WTC11 (cell line): ENCODE measurements at places on chromosomes 12 and 14. TPM values are rescaled to one million over a fixed set of nuclear protein-coding genes. Genes with fewer than 3 reads are reported as not detected.
A peak's percentile ranks its signal among the peaks of the same experiment; 100 is the strongest.

Gene CLEC7A
- total RNA-seq: 0.09 to 0.92 TPM (median 0.48 TPM) in 3 replicates

Gene LMNTD1
- not detected in 3 replicates for total RNA-seq

Gene SLC38A4
- 6.1 to 12.6 TPM (median 12.1 TPM) in 3 replicates for total RNA-seq

Gene CMTM5
- total RNA-seq: 0.24 to 0.41 TPM (median 0.39 TPM) in 3 replicates

Gene LRTM2
- total RNA-seq: 0.30 to 0.66 TPM (median 0.34 TPM) in 3 replicates

Gene TMEM30B
- total RNA-seq: 17.2 to 18.0 TPM (median 17.8 TPM) in 3 replicates

Gene DNAI7
- total RNA-seq: 0.25 TPM in 1 of 3 replicates, not detected in the others

Gene FGF23
- total RNA-seq: 0.24 to 0.82 TPM (median 0.60 TPM) in 3 replicates

Gene ASPG
- 3.4 to 3.8 TPM (median 3.5 TPM) in 3 replicates for total RNA-seq

Gene CLMN
- total RNA-seq: 10.4 to 12.2 TPM (median 10.8 TPM) in 3 replicates

Gene NPAS3
- total RNA-seq: 1.8 to 3.2 TPM (median 1.8 TPM) in 3 replicates

Gene SLC15A4
- total RNA-seq: 5.6 to 6.4 TPM (median 5.8 TPM) in 3 replicates

Gene GPD1
- 0.39 to 0.77 TPM (median 0.62 TPM) in 3 replicates for total RNA-seq

DNA sequence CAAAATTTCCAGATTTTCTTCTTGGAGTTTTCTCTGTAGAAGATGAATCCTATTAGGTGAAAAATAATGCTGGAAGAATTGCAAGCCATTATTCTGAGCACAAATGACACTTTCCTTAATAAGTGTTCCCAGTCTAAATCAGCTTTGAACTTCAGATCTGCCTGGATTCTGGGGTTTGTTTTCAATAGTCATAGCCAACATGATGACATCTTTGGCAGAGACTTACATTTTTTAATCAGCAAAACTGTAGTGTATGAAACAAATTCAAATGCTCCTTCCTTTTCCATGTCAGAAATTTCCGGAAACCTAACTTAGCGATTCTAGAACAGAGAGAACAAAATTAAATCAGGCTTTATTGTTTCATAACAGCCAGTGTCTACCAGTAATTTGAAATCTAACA, 88.5 kb downstream of the TSPAN8 start:
- no peak for DNase-seq

GRCh38 chr14:100221533-100222223, 17.3 kb upstream of the YY1 start:
- DNase-seq: peak; percentile 57

DNA sequence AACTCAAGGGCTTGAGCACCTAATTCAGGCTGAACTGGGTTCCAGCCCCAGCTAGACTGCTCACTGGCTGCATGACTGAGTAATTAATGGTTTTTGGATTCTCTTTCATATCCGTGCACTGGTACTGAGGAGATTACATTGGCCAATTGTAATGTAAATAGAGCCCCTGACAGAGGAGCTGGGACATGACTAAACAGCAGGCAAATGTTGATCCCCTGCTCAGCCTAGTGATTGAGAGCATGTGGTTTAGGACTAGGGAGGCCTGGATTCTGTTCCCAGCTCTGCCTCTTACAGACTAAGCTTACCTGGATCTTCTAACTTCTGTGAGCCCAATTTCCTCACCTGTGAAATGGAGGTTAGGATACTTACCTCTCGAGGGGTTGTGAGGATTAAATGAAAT, 204.3 kb downstream of the ESR2 start:
- DNase-seq: peak; percentile 25

- DNase-seq: no peak
Observed at GRCh38 chr12:39777465-39777864, 157.9 kb upstream of the ABCD2 start.

- DNase-seq: no peak
Observed at GRCh38 chr14:95835121-95835730, 41.4 kb upstream of the TUNAR start.

DNA sequence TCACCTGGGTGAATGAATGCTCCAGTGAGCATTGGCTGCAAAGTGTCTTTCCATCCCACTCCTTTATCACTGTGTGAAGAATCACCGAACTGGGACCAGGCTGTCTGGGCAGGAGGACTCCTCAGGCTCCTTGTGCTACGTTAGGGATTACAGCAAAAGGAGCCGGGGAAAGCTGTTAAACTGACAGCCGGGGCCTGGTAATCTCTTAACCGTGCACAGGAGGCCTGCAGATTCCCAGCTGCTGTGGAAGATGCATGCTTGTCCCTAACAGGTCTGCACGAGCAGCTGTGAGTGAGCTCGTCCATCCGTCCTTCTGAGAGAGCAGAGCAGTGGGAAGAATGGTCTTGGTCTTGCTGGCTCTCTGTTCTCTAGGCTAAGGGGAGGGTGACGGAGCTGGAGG, 231.5 kb downstream of the AACS start:
- DNase-seq: no peak

- no peak for DNase-seq
Observed at GRCh38 chr12:27359578-27360340, 27.1 kb downstream of the BMAL2 start.

DNA sequence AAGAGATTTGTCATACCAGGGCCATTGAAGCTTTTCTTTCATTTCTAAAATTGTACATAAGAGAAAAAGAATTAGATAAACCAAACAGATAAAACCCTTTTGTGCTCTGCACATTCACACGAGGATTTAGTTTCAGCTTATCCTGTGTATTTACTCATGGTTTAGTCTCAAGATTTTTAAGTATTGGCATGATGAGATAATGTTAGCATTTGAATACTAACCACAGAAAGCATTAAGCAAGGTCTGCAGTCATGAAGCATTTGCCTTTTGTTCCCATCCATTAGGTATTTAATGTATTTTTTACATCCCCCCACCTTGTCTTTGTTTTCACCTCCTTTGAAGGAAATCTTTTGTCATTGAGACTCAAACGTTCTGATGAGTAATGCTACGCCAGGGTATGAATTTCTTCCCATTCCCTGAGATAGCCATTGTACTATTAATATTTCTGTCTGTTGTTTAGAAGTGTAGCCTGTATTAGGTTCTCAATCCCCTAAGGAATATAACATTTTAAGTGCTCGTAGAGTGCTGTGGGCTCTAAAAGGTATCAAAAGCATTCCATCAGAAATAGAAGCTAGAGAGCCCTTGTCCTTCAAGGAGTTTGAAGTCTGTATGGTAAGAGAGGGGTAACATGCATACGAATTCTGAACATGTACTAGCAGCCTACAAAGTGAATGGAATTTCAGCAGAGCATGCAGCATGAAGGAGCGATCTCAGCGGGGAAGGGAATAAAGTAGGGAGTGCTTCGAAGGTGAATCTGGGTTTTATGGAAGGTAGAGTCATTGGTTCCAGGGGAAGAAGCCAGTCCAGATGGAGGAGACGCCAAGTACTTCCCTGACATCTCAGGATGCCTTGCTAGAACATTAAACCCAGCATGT, 22.3 kb downstream of the CRADD start:
- DNase-seq: no peak

- no peak for DNase-seq
Observed at GRCh38 chr12:89357297-89357730, 5.0 kb upstream of the DUSP6 start.

DNA sequence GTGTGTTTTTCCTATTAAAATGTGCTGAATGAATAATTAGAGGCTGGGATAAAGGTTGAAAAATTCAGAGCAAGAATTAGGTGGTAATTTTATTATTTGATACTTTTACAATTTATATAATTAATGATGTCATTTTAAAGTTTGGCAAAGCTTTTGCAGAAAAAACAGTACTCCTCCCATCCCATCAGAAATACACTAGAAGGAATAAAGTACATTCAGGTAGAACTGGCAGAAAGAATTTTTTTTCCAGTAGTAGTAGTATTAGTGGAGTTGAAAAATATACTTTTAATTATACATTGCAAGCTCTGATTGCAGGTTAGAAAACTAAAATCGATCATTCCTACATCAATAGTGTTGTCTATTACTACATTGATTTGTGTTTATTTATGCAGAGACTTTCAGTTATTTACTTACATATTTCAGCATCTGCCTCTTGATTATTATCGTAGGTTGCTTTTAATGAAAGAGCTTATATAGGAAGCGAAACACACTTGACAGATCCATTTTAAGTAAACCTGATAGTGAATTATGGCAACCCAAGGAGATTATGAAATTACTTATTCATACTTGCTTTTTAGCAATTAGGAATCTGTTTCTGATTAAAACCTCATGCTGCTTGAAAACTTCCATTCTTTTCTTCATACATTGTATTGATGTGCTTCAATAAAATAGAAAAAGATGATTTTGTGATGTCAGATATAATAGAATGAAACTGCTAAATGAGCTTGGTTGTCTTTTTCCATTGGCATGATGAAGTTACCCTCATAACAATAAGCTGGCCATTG, 10.1 kb downstream of the FOXG1 start:
- DNase-seq: no peak

GRCh38 chr12:15858353-15858752, 23.8 kb upstream of the STRAP start:
- no peak for DNase-seq

GRCh38 chr12:54401119-54401518, 16.6 kb upstream of the ZNF385A start:
- no peak for DNase-seq

- peak; percentile 50 for DNase-seq
Observed at GRCh38 chr12:56029666-56030293, 8.9 kb downstream of the IKZF4 start.

DNA sequence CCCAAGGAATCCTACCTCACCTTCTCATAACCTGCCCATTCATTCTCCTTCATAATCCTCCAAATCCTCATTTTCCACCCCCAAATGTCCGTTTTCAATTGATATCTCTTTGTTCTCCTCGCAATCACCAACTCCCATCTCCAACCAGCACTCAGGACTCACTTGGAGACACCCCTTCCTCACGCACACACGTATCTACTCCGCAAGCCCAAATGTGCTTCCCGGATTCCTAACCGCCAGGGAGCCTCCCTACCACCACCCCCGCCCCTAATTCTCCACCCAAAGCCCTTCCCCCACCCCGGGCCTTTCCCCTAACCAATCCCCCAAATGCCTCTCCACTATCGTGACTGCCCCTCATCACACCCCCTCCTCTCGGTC, 304 bp downstream of the KCTD10 start:
- DNase-seq: no peak

GRCh38 chr14:55540847-55541773, 38.9 kb upstream of the KTN1 start:
- DNase-seq: no peak

DNA sequence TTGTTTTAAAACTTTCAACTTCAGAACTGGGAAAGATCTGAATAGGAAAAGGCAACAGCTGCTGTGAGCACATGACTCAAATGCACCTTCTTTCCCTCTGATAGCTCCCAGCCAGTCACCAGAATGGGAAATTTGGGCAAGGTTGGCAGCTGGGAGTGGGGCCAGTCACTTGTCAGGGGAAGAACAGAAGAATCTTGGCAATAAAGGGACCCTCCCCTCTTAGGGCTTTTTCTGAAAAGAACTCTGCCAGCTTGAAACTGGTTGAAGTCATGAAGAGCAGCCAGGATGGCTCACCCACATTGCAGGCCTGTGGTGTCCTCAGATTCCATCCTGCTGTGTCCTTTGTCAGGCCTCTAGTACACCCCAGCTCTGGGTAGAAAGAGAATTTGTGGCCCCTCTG, 10.3 kb upstream of the RIC8B start:
- DNase-seq: no peak

GRCh38 chr14:30191639-30192279, 264.1 kb upstream of the PRKD1 start:
- no peak for DNase-seq

DNA sequence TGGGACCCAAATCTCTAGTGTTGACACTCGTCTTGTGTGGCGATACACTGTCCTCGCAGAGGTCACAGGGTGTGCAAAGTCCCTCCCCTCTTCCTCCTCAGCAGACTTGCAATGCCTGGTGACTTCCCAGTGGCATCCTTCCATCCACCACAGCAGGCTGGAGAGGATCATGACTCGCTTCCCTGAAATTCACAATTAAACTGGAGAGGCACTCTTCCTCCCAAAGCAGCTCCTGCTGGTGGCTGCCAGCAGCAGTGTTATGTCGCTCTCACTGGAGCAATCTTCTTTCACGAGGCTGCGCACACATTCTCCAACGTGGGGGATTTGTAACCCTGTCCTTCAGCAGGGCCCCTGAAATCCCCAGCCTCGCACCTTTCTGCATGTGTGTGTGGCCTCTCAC, 145.2 kb upstream of the TMCC3 start:
- no peak for DNase-seq

DNA sequence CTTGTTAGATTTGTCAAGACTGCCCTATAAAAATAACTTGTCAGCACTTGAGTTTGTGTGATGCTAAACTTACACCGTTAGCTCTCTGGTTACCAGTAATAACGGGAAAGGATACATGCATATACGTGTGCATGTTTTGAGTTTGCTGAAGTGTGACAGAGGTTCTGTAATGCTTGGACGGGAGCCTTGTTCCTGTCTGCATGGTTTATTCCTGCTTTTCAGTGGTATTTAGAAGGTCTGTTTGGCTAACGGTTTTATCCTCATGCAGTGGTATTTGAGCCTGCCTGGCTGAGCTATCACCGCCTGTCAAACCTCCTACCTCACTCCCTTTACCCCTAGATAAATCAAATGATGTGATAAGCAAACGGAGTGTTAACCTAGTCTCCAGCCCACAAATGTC, 305.6 kb downstream of the GALC start:
- no peak for DNase-seq

GRCh38 chr12:2783936-2784600, 10.7 kb upstream of the FKBP4 start:
- DNase-seq: peak; percentile 79

DNA sequence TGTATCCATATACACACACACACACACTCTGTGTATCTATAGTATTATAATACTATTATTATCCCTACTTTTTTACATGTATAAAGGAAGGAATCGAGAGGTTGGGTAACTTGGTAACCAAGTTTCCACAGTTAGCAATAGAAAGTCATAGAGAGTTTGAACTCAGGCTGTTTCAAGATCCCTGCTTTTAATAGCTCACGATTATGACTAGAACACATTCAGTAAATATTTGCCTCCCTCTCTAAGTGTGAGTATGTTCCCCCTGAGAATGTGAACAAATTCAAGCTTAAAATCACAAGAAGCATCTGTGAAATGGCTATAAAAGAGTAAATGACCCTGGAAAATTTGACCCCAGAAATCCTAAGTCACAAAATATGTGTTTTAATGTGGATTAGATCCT, 11.0 kb upstream of the REP15 start:
- no peak for DNase-seq

DNA sequence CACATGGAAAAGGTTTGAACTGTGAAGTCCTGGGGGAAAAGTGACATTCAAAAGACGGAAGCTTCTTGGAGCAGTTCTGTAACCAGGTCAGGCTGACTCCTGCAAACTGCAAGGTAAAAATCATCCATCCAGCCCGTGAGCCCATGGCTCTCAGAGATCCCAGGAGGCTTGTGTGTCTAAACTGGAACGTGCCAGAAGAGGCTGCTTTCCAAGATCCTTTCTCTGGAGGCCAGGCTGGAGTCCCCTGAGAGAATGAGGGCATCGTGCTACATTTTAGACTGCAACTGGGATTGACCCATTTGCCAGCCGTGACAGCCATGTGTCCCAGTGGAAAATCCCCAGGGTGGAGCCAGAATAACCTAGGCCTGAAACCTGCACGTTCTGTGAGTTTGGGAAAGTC, 7.8 kb upstream of the WSCD2 start:
- no peak for DNase-seq

GRCh38 chr12:6723607-6724408, at the start of gene COPS7A:
Gene COPS7A (plus strand): TSS chr12:6724046. CDS start chr12:6724657, 611 bp downstream.
- peak; percentile 98 for DNase-seq
